ENCODE measurements at places on chromosomes 7 and 10.

- DNase-seq, result no peak
These were observed 58.3 kb downstream of the CYP26A1 start for GRCh38 chr10:93131986-93132385.

GRCh38 chr10:122019414-122019975 is 30.5 kb downstream of the TACC2 start:
- no peak for DNase-seq

DNA sequence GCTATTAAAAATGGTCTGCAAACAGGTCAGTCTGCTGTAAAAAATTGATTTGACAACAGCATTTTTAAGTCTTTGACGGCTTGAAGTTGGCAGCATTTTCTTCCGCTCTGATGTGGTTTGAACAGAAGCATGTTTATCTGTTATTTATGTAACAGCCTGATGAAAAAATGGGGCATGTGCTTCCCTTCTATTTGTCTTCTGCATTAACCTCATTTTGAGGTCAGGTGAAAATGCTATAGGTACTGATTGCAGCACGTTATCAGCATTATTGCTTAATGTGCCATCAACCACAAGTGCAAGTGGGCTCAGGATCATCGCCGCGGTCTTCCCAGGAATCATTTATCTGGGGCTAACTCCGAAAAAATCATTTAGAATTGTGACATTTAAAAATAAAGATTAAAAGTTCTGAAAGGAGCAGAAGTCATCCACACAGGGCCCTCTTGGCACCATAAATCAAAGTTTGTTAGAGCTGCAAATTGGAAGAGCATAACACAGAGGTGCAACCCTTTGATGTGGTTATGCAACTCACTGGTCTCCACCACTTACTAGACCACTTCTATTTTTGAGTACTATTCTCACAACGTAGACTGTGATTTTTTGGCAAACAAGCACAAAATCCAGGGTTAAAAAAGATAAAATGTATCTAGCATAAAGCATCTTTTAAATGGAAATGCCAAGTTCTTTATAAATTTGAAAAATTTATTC is 307.7 kb downstream of the MDFIC start:
- DNase-seq, result no peak

DNA sequence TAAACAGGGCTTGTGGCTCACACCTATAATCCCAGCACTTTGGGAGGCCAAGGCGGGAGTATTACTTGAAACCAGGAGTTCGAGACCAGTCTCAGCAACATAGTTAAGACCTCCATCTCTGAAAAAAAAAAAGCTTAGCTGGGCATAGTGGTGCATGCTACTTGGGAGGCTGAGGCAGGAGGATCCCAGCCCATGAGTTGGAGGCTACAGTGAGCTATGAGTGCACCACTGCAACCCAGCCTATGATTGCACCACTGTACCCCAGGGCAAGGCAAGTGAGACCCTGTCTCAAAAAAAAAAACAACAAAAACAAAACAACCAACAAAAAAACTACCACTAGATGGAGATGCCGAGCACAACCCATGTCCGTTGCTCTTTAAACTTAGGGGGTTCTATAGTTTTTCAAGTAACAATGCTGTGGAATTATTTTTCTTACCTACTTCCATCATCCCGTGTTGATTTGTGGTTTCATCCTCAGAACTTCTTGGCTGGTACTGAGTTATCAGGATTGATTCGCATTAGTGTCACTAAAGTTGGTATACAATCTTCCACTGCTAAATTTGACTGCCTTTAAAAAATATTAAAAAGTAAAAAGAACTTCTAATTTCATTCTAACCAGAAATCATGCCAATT is 12.2 kb upstream of the REPIN1 start:
- DNase-seq, result no peak

Measured in cerebellar nuclear complex (tissue), 1 donor.